ENCODE measurements at places on chromosomes 5 and 9.

DNA sequence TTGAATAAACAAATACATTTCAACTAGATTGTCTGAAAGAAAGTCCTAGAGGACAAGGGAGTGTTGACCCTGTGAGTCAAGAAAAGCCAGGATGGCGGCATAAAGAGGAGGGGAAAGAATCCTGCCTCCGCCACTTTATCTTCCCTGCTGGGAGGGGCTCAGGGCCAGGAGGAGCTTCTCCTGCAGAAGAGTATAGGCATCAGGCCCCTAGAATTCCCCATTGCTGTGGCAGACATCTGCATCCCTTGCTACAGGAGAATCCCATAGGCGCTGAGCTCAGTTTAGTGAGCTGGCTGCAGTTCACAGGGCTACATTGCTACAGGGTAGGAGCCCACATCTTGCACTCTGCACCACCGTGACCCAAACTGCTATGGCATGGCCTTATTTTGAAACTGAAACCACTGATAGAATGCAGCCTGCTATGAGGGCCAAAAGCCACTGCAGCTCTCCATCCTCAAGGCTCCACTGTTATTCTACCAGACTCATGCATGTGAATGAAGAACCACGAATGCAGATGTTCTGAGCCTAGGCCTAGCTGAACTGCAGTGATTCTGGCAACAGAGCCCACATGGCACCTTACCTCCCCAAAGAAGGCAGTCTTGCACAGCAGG lies 941.4 kb upstream of the CTNND2 start:
- DNase-seq = no peak

DNA sequence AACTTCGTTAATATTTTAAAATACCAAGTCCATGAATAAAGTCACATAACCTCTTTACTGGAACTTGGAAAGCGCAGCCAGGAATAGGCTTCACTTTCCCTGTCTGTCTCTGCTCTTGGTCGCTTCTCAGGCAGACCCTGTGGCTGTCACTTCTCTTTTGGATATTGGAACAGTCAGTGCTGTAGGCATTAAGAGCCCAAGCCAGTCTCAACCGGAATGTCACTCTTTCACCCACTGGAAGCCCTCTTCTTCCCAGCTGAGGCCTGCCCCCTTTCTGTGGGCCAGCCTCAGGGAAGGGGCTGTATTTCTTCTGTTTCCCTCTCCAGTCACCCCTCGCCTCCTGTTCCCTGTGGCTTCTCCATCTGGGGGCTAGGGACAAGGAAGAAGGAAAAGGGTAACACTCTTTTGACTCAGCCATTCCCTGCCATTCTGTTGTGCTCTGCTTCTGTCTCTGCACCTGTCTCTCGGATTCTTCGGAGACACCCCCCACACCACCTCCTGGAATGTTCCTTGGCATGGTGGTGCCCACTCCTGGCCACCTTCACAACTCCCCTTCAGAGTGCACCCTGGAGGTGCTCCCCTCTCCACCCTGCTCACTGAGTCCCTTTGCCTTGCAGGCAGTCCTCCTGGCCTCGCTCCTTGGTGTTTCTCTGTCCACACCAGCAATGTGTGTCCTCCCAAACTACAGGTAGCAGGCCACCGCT lies 103.4 kb downstream of the TRIO start:
- no peak for DNase-seq

DNA sequence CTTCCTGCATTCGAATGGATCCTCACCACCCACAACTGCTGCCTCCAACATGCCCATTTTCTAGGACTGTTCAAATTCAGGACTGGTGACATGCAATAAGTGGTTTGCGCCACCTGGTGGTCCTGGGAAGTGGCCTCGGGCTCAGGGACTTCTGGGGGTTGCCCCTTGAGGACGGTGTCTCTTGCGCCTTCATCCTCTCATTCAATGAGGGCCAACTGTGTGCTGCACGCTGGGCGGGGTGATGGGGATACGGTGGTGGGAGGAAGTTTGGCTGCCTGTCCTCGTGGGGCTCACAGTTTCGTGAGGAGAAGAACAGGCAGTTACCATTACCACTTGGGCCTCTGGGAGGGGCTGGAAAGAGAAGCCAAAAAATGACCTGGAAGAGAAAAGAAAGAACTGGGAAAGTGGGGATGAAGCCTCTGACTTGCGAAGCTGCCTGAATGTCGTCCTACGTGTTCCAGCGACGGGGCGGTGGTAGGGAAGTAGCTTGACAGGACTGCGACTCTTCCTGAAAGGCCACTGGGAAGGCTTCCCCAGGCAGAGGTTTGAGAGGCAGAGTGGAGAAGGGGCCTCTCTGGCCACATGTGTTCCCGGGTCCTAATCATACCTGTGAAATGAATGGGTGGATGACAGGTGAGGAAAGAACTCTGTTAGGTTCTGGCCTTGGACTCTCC lies 49.0 kb downstream of the PSD2 start:
- DNase-seq = peak; percentile 84

DNA sequence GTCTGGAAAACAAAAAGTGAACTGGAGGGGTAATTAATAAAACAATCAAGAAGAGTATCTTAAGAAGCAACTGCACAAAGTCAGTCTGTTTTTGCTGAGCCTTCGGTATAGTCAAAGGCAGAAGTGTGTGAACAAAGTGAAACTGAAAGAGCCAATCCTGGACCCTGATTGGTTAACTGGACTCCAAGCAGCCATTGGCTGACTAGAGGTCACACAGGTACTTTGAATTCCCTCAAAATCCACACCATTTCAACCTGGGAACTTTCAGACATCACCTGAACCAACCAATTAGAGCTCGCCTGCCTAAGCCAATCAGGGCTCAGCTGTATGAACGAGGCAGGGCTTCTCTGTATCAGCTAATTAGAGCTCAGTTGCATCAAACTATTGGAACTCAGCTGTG lies 286.7 kb downstream of the TLE4 start:
- peak; percentile 63 for DNase-seq

DNA sequence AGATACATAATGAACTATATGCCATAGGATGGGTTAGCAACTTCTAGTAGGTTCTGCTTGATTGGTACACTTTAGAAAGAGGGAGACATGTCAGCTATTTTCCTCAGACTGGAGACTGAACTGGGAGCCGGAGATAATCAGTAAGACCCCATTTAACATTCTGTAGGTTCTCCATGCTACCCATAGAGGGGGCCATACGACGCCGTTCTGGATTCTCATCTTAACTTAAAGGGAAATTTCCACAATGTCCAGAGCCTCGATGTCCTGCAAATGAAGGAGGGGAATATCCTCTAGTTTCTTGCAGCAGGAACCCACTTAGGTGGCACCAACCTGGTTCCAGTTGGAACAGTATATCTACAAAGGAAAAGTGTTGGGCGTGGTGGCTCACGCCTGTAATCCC lies 22.3 kb upstream of the NPM1 start:
- DNase-seq = peak; percentile 37

DNA sequence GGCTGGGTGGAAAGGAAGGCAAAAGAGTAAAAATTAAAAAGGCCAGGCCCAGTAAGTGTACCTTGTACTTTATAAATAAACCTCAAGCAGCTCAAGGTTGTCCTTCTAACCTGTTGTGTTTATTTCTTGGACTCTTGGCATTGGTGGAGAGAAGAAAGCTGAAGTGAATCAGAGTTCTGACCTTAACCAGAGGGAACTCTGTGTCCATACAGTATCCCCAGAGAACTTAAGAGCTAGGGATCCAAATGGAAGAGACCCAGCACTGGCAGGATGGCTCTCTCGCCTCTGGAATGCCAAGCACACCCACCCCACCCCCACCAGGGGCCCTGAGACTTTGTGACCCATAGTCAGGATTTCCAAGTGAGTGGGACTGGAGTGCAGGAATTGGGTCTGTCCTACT lies 14.2 kb downstream of the NUDT2 start:
- no peak for DNase-seq
